ENCODE measurements at places on chromosomes 7 and 10.

DNA sequence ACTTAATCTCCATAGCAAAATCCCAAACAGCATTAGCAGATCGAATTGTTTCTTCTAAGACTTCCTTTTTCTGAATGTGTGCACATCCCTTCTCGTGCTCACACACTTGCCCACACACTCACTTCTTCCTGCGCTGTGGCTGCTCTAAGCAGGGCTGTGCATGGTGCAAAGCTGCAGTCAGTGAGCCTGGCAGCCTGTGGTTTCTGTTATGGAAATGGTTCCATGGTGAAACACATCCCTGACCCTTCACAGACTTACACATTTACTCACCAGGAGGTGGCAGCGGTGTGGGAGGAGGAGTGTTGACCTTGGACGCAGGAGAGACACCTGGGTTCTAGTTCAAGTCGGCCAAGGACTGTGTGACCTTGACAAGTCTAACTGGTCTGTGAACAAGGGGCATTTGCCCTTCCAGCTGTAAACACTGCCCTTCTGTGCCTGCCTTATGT is 24.9 kb downstream of the MTURN start:
- DNase-seq = peak; percentile 66

- DNase-seq = no peak
Measured at GRCh38 chr7:69476416-69476815, 121.9 kb upstream of the AUTS2 start.

DNA sequence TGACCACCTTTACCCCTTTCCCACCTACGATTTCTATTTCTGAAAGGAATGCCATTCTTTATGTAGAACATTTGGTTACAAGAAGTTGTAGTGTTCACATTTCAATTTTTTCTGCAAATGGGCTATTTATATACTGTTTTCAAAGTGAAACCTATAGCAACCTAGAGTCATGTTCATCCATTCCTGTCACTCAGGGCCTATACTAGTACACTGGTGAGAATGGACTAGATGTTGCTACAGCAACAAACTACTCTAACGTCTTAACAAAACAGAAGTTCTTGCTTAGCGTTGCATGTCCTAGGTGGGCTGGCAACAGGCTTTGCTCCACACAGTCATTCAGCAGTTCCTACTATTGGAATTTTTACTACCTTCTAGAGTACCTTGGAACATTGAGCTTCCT is 16.3 kb downstream of the CASD1 start:
- no peak for DNase-seq

GRCh38 chr7:45890902-45891461 is 2.7 kb downstream of the IGFBP1 start:
- no peak for DNase-seq

DNA sequence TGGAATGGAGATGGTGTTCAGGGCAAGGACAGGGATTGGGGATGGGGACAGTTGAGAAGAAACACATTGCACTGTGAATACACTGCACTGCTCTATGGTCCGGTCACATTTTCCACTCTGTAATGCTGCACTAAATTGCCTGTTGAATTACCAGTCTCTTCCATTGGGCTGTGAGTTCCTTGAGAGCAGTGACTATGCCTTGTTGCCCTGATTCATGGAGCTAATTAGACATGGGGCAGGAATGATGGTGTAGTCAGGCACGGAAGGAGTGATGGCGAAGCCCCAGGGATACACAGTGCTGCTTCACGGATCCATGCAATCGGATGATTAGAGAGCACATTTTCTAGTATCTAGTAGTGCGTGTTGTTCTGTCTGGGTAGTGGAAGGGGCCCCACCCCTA is 25.4 kb upstream of the GPAM start:
- no peak for DNase-seq

DNA sequence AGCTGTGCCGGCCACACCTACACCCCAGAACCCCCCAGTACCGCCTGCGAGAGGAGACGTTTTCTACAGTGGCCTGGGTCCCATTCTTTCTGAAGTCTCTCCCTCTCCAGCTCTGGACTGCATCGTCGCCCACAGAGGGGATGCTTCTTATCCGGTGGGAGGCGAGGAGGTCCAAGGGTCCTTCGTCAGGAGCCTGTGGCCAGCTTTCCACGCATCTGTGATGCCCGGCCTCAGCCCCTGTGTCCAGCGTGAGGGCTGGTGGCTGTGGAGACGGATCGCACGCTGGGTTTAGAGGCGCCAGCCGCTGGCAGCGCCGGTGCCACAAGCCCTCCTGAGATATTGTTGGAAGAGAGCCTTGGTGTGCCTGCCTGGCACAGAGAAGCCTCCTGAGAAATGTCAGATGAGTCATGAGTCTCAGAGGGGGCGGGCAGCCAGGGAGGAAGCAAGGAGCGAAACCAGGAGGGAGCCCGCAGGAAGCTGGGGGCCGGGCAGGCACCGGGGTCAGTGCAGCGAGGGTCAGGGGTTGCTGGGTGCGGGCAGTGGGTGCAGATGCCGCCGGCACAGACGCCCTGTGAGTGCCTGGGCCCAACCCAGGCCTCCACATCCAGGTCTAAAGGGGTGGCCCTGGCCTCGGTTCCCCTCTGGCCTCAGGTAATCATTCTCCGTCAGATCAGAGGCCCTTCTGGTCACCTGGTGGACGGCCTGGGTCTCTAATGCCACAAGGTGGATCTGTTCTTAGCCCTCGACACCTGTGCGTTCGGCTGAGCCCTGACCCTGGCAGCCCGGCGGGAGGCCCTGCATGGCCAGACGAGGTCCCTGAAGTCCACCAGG is 86.0 kb upstream of the DIP2C start:
- DNase-seq = no peak

GRCh38 chr7:50145801-50146338 is 52.8 kb upstream of the ZPBP start:
- no peak for DNase-seq

DNA sequence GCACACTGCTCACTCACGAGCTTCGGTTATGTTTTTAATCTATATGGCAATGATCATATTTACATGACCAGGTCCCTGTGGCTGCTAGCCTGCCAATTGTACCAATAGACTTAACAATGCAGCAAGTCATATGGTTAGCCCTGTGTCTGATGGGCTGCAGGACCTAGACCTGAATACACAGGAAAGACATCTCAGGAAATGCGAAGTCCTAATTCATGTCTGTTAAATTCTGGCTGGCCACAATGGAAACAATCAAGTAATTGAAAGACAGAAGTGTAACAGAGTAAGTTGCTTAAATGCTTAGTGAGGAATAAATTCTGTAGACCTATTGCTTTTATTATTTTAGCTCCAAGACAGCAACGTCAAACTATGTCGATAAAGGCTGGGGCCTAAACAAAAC is 112.4 kb upstream of the FZD8 start:
- no peak for DNase-seq

DNA sequence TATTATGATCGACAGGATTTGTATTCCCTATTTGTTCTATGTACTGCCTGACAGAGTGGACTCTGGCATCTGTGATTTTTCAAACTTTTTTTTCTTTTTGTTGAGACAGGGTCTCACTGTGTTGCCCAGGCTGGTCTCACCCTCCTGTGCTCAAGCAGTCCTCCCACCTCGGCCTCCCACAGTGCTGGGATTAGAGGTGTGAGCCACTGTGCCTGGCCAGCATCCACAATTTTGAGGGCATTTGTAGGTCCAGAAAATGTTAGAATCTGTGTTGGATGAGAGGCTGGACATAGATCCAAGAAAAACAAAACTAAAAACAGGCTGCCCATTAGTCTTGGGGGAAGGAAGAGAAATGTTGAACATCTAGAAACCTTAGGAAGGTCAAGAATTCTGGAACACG is 34.3 kb downstream of the SGPL1 start:
- DNase-seq = no peak

GRCh38 chr7:151436446-151437158 is 3.3 kb downstream of the CRYGN start:
- DNase-seq = no peak

GRCh38 chr7:107471292-107472070 is 1.6 kb downstream of the GPR22 start:
- DNase-seq = no peak

- no peak for DNase-seq
Measured at GRCh38 chr7:131652934-131653333, 96.5 kb upstream of the PODXL start.

GRCh38 chr10:75648351-75648750 is 216.9 kb downstream of the LRMDA start:
- DNase-seq = no peak

DNA sequence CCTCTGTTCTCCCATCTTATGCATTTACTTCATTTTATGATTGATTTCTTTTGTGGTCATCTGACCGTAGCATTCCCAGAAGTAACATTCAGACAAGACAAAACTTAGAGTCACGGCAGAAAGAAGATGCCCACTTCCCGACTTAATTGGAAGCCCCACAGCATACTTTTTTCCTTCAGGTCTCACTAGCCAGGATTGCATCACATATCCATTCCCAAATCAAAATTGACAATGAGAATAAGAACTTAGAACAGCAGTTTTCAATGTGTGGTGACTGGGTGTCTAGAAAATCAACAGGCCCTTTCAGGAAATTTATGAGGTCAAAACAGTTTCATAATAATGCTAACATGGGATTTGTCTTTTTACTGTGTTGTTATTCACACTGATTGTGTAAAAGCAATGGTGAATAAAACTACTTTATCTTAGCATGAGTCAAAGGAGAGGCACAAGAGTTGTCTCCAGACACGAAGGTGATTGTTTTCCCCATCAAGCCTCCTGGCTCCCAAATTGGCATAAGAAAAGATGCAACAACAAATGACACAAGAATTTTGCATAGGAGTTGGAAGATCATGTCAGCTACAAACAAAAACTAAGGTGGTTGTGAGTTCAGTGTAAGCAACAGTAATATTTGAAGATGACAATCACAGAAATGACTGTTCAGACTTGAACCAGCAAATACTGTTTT is 493.9 kb downstream of the HTR7 start:
- DNase-seq = no peak

- peak; percentile 33 for DNase-seq
Measured at GRCh38 chr10:31099664-31100063, 68.0 kb upstream of the ZNF438 start.

- no peak for DNase-seq
Measured at GRCh38 chr7:128206747-128207500, 34.2 kb upstream of the LEP start.

DNA sequence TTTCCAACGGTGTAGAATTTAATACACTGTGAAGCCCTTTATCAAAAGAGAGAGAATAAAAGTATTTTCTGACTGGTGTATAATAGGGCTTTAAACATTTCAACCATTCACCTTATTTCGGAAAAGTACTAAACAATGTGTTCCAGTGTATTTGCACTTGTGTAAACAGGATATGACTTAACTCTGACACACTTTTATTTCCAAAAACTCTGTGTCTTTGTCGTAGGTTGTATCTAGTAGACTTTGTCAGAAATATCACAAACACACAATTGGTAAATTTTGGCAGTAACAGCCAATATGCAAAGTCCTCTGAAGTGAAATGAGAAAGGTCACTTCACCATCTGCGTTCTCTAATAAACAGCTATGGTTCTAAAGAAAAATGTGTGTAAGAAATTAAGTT is 10.3 kb upstream of the TSPAN13 start:
- no peak for DNase-seq

DNA sequence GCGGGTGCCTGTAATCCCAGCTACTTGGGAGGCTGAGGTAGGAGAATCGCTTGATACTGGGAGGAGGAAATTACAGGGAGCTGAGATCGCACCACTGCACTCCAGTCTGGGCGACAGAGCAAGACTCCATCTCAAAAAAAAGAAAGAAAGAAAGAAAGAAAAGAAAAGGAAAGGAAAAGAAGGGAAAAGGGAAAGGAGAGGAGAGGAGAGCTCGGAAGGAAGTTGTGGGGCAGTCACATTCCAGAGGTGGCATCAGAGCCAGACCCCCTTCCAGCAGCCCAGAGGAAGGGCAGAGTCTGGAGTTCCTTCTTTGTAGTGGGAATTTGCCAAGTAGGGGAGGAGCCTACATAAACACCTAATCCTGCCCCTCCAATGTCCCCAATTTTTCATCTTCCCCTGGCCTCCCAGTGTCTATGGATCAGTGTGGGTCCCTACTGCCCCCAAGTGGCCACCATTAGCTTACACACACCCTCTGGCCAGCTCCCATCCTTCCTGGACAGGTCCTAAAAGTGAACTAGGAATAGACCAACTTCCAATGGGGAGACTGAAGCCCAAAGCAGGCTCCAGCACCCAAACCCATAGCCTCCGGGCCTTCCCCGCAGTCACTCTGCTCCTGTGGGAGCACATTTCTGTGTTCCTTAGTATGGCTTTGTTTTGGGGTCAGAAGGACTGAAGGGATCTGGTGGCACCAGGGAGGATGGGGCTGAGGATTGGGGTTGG is 39.6 kb upstream of the HSPB1 start:
- peak; percentile 64 for DNase-seq

- DNase-seq = no peak
Measured at GRCh38 chr7:17384400-17384799, 85.9 kb downstream of the AHR start.

DNA sequence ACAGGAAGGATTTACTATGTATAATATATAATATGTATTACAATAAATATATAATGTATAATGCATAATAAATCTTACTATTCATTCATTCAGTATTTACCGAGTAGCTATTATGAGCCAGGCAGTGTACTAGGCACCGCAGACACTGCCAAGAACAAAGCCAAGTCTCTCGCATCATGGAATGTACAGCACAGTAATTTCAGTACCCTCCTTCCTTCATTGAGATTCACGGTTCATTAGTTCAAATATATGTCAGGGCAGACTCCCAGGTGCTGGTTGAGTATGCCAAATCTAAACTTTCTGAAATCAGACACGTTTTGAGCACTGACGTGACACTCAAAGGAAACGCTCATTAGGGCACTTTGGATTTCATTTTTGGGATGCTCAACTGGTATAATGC is 9.1 kb downstream of the USP6NL start:
- DNase-seq = no peak

- DNase-seq = no peak
Measured at GRCh38 chr10:86876748-86877147, 80.7 kb downstream of the MMRN2 start.

GRCh38 chr10:72567889-72568640 is 57.8 kb downstream of the MICU1 start:
- no peak for DNase-seq

DNA sequence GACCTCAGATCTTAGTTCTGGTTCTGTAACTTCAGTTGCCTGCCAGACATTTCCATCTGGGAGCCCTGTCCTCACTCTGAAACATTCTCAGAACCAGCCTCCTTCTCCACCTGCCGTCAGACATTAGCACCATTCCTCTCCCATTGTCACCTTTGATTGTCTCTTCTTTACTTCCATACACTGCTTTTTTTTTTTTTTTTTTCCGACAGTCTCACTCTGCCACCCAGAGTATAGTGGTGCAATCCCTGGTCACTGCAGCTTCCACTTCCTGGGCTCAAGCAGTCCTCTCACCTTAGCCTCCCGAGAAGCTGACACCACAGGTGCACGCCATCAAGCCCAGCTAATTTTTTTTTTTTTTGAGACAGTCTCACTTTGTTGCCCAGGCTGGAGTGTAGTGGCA is 21.1 kb upstream of the HIPK2 start:
- no peak for DNase-seq

- peak; percentile 14 for DNase-seq
Measured at GRCh38 chr7:105934572-105935185, 28.4 kb upstream of the CDHR3 start.

DNA sequence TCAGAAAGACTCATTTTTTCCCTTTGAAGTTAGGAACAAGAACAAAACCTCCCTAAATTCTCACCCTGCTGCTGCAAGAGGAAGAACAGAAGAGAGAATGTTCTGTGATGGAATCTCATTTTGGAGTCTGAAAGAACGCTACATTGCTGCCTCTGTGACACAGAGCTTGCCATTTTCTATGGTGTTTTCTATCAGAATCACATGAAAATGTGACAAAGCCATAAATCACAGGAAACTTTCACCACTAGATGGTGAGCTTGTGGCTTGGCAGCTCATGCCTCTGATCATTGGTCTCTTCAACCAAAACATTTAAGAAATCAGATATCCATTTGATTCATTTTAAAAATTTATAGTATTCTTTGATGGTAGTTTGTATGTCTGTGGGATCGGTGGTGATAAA is 82.9 kb downstream of the CADPS2 start:
- DNase-seq = no peak
